ENCODE measurements at places on chromosomes 11 and 22. TPM values are rescaled to one million over a fixed set of nuclear protein-coding genes. Genes with fewer than 3 reads are reported as not detected.

The TMEM179B gene
- total RNA-seq = 61.9 TPM

The IL17REL gene
- not detected for total RNA-seq

DNA sequence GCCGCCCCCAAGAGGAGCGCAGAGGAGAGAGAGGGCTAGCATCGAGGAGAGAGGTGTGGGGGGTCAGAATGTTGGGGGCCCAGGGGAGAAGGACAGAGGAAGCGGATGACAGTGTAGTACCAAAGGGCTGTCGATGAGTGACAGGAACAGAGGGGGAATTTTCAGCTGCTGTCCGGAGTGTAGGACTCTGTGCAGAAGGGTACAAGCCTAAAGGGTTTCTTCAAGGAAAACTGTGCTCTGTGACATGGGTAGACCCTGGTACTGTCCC lies 5.3 kb upstream of the NLRP6 start:
- H3K36me3 ChIP-seq = no peaks in the 10 kb centered on the region
- H3K27me3 ChIP-seq = no peaks in the 10 kb centered on the region
- no peak for DNase-seq
- H3K4me1 ChIP-seq = peaks cover 8% of the 10 kb centered on the region

DNA sequence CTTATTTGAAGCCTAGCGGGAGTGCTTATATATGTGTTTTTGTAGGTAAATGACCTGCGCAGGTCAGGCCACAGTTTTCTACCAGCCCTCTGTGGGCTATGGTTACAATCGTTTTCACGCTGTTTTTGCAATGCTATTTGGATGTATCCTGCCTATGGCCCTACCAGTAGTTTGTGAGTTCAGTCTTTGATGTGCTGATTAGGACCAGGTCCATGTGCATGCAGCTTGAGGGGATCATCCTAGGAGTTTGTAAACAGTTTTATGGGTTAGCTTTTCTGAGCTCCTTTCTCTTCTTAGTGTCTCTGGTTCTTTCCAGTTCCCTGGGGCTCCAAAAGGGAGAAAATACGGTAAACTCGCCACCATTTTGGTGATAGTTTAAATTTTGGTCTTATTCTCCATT lies 142.5 kb downstream of the LDLRAD3 start:
- no peak overlapping the region for H3K27ac ChIP-seq
- no peaks in the 10 kb centered on the region for H3K27me3 ChIP-seq
- H3K4me1 ChIP-seq = peaks cover 8% of the 10 kb centered on the region
- no peak for DNase-seq
- H3K36me3 ChIP-seq = no peaks in the 10 kb centered on the region

DNA sequence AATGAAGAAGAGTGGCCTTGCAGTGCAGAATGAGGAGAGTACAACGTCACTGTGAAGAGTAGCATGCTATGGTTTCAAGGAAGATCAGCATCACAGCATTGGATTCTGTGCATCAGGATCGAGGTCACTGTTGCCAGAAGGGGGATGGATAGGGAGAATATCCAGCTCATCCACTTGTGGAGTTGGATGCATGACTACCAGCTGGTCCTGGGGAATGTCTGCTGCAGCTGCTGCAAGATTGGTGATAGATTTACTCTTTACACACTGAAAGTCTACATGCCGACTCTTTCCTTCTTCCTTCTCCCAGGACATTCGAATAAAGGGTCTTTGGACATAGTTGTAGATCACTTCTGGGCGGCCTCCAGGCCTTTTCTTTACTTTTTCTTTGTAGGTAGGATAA lies 74.3 kb downstream of the BTBD10 start:
- no peak for DNase-seq
- no peaks in the 10 kb centered on the region for H3K4me1 ChIP-seq
- no peak overlapping the region for H3K4me3 ChIP-seq
- peaks cover 27% of the 10 kb centered on the region for H3K36me3 ChIP-seq
- no peaks in the 10 kb centered on the region for H3K27me3 ChIP-seq
